Testis (tissue), 5 donors: ENCODE measurements at places on chromosomes 1 and 21. TPM values are rescaled to one million over a fixed set of nuclear protein-coding genes. Genes with fewer than 3 reads are reported as not detected.

GRCh38 chr21:14533499-14534428 is 12.4 kb downstream of the SAMSN1 start:
- H3K36me3 ChIP-seq = no peaks in the 10 kb centered on the region
- DNase-seq = no peak
- no peaks in the 10 kb centered on the region for H3K27me3 ChIP-seq
- no peak overlapping the region for H3K27ac ChIP-seq
- no peak overlapping the region for H3K4me3 ChIP-seq

DNA sequence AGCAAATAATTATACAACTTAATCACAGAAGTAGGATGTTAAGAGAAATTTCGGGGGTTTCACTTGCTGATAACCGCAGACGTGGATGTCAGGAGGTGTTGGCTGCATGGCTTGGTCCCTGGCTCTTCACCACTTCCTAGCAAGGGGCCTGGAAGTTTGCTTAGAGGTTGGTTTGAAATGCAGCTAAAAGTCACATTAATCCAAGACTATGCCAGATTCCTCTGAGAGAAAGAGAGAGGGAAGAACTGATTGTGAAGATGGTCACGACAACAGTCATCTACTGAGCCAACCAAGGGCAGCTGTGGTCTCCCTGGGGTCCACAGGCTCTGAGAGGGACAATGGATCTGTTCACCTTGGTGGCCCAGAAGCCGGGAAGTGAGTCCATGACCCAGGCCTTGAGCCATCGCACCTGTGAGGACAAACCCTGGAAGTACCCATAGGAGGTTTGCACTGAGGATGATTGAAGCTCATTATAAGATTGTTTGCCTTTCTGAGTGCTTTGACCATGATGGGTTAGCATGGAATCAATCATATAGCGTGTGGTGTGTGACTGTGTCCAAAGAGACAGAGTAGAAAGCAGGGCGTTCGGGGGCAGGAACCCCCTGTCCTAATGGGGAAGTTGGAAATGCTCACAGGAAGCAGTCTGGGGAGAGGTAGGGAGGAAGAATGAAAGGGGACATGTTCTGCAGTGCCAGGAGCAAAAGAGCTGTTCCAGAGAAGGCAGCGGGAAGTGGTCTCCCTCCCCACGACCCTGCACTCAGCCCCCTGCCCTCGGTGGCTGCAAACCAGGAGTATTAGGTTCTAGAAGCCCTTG is 47.1 kb downstream of the UMODL1 start:
- H3K36me3 ChIP-seq = no peaks in the 10 kb centered on the region
- no peaks in the 10 kb centered on the region for H3K27me3 ChIP-seq
- no peaks in the 10 kb centered on the region for H3K4me1 ChIP-seq
- no peak overlapping the region for H3K4me3 ChIP-seq
- no peak overlapping the region for H3K27ac ChIP-seq
- no peak for DNase-seq

MYBPH gene
- polyA plus RNA-seq = 2.9 TPM

LGR6 gene
- 18.4 TPM for polyA plus RNA-seq

DNA sequence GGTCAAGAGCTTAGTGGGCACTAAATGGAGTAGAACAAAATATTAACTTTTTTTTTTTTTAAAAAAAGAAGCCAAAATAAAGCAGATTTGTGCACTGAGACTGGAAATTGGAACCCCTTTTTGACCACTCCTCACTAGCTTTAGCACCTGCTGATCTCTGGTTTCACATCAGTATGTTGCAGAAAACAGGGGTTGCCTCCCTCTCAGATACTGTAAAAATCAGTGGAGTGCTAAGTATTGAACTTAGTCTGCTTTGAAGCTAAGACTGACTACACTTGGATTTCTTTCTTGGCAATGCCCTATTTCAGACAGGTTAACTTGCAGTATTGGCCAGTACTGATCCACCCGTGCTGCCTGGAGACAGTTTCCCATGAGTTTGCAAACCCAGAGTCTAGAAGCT is 2.7 kb upstream of the KIAA0040 start:
- no peak for DNase-seq
- no peak overlapping the region for H3K27ac ChIP-seq
- H3K4me3 ChIP-seq = no peak overlapping the region

DNA sequence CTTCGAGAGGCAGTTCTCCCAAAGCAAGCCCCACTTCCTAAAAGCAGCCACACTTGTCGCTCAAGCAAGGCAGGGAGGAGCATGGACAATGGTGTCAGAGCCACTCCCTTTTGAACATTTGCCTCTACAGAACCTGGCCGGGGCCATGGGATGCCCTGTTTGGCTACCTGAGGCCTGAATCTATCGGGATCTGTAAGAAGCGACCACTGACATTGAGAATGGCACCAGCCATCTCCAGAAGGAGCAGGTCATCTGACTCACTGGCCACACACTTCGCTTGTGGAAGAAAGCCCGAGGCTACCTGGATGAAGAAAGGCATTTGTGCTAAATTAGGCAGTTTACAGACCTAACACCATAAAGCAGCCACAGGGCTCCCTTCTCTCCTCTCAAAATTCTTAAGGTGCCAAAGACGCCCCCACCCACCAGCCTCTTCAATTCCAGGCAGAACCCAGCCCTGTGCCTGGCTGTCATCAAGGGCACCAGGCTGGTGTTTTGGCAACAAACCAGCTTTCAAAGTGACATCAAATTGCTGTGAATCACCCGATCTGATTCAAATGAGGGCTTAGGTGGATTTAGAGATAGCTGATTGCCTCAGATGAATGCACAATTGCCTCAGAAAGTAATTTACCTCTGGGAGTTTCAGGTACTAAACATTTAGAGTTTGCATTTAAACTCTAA is 104.8 kb downstream of the ETS2 start:
- no peaks in the 10 kb centered on the region for H3K27me3 ChIP-seq
- no peak overlapping the region for H3K4me3 ChIP-seq
- DNase-seq = no peak
- H3K4me1 ChIP-seq = peaks cover 20% of the 10 kb centered on the region

OR4F16 gene
- polyA plus RNA-seq = not detected

- H3K4me1 ChIP-seq = no peaks in the 10 kb centered on the region
- H3K4me3 ChIP-seq = no peak overlapping the region
- no peaks in the 10 kb centered on the region for H3K27me3 ChIP-seq
- H3K36me3 ChIP-seq = no peaks in the 10 kb centered on the region
- DNase-seq = no peak
Measured at GRCh38 chr1:53618500-53619366, 120.2 kb downstream of the GLIS1 start.

- no peaks in the 10 kb centered on the region for H3K4me1 ChIP-seq
- peak within 1 kb of the TSS; percentile 64 for H3K4me3 ChIP-seq
- DNase-seq = peak; percentile 28
- no peak within 1 kb of the TSS for H3K27ac ChIP-seq
- no peaks in the 10 kb centered on the region for H3K36me3 ChIP-seq
Measured at GRCh38 chr1:69567652-69568420, at the start of gene LRRC7. LRRC7 (plus strand) TSS chr1:69567922; CDS start chr1:69568640, 718 bp downstream.

RAD54L gene
- polyA plus RNA-seq = 17.9 TPM

GRCh38 chr1:56045062-56045461 is 534.3 kb downstream of the PLPP3 start:
- no peaks in the 10 kb centered on the region for H3K27me3 ChIP-seq
- no peak overlapping the region for H3K27ac ChIP-seq
- no peak for DNase-seq
- no peak overlapping the region for H3K4me3 ChIP-seq
- H3K36me3 ChIP-seq = no peaks in the 10 kb centered on the region

RNF115 gene
- polyA plus RNA-seq = 13.8 TPM

DNA sequence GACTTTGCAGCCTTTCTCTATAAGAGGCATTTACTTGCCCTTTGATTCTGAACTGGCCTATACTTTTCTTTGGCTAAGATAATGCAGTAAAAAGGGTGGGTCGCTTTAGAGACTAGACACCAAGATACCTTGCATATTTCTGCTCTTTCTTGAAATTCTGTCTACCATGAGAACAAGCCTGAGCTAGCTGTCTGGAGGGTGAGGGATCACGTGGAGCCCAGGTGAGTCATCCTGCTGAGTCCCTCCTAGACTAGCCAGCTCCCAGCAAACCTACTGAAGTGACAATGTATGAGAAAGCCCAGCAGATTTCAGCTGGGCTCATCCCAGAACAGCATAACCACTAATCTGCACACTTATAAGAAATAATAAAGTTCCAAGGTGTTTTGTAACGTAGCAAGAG is 408.0 kb upstream of the KAZN start:
- H3K36me3 ChIP-seq = no peaks in the 10 kb centered on the region
- DNase-seq = no peak
- no peak overlapping the region for H3K27ac ChIP-seq
- no peaks in the 10 kb centered on the region for H3K4me1 ChIP-seq
- no peak overlapping the region for H3K4me3 ChIP-seq
- no peaks in the 10 kb centered on the region for H3K27me3 ChIP-seq

- DNase-seq = no peak
- H3K27ac ChIP-seq = no peak overlapping the region
- H3K36me3 ChIP-seq = no peaks in the 10 kb centered on the region
Measured at GRCh38 chr1:149965440-149965839, 28.8 kb upstream of the MTMR11 start.

DNA sequence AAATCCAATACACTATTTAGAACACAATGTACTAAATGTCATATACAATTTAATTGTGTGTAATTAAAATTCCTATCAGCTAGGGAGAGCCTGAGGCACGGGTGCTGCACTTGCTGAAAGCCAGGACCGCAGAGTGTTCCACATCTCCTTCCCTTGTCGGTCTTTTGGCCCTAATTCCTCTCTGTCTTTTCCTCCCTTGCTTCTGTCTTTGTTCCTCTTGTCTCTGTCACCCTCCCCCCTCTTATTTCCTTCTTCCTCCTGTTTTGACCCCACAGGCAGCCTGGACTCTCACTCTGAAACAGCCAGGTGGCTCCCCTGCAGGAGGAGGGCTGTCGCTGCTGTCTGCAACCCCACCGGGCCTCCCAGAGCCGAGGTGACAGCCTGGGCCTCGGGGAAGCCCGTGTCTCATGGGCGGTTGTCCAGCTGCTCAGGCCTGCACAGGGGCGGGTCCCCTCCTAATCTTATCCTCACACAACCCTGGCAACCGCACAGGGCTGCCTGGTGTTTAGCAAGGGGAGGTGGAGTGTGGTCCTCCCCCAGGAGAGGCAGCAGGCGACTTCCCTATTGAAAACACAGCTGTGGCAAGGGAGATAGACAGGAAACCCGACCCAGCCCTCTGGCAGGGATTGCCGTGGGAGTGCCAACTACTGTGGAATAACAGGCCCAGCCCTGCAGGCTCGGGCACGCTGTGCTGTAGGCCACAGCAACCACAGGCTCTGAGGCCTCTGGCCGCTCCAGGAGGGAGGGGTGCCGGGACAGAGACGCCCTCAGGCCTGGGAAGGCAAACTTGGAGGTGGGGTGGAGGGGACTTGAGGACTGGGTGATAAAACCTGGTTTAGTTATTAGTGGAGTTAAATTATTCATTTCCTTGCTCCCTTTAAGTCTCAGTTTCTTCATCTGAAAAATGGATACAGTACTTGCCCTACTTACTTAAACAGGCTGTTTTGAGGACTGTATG is 68.8 kb upstream of the WDR26 start:
- H3K36me3 ChIP-seq = no peaks in the 10 kb centered on the region
- no peak overlapping the region for H3K4me3 ChIP-seq
- H3K27me3 ChIP-seq = no peaks in the 10 kb centered on the region
- DNase-seq = peak; percentile 95

DNA sequence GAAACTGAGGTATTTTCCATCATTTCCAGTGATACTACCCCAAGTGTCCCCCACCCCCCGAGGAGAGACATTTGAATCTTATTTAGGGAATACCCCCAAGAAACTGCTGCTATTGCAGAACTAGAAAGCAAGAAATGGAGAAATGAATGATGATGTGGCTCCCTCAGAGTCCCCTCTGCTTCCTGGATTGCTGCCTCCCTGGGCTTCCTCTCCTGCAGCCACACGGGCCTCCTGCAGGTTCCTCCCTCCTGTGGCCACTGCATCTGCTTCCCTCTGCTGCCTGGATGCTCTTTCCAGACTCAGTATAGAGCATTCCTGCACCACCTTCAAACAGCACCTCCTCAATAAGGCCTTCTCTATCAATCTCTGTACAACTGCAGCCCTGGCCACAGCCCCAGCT is 69.3 kb downstream of the SLC25A24 start:
- no peak for DNase-seq
- H3K27me3 ChIP-seq = no peaks in the 10 kb centered on the region
- no peaks in the 10 kb centered on the region for H3K36me3 ChIP-seq
- H3K4me1 ChIP-seq = no peaks in the 10 kb centered on the region
- H3K27ac ChIP-seq = no peak overlapping the region

DNA sequence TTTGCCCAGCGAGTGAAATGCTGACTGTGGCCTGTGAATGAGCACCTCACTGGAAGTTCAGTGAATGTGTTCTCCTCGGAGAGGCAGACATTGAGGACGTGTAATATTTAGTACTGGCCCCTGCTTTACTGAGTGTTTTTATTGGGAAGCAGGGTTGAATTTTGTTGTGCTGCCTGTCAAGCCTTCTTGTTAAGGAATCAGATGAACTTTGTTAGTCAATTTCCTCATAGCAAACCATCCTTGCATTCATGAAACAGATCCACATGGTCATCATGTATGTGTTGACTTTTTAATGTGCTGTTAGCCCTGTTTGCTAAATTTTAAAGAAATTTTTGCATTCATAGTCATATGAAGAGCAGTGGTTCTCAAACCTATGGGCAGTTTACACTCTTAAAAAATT is 47.9 kb downstream of the AGPAT3 start:
- no peaks in the 10 kb centered on the region for H3K36me3 ChIP-seq
- no peak overlapping the region for H3K27ac ChIP-seq
- no peaks in the 10 kb centered on the region for H3K4me1 ChIP-seq
- DNase-seq = no peak

LRRC41 gene
- 86.4 TPM for polyA plus RNA-seq

DNA sequence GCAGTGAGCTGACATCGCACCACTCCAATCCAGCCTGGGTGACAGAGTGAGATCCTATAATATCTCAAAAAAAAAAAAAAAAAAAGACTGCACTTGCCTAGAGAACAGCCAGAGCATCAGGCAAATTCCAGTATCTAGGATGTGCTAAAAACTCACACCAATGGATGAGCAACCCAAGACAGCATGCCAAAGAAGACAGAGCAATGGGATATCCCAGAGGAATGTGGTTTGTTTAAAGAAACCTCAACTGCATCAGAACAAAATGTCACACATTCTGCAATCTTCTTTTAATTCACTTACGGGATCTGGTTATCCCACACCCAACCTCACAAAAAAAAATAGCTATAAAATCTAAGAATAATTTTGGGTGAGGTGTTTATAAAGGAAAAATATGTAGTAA is 7.3 kb downstream of the KCNH1 start:
- no peak for DNase-seq
- H3K27me3 ChIP-seq = no peaks in the 10 kb centered on the region
- no peak overlapping the region for H3K4me3 ChIP-seq
